Activated CD8-positive, alpha-beta memory T cell treated with anti-CD3 and anti-CD28 coated beads, Interleukin-2, amount 10 ng/mL, durations not matched to agents 7 days and 5 days (primary cell): ENCODE measurements at places on chromosomes 4 and X. TPM values are rescaled to one million over a fixed set of nuclear protein-coding genes. Genes with fewer than 3 reads are reported as not detected.

DNA sequence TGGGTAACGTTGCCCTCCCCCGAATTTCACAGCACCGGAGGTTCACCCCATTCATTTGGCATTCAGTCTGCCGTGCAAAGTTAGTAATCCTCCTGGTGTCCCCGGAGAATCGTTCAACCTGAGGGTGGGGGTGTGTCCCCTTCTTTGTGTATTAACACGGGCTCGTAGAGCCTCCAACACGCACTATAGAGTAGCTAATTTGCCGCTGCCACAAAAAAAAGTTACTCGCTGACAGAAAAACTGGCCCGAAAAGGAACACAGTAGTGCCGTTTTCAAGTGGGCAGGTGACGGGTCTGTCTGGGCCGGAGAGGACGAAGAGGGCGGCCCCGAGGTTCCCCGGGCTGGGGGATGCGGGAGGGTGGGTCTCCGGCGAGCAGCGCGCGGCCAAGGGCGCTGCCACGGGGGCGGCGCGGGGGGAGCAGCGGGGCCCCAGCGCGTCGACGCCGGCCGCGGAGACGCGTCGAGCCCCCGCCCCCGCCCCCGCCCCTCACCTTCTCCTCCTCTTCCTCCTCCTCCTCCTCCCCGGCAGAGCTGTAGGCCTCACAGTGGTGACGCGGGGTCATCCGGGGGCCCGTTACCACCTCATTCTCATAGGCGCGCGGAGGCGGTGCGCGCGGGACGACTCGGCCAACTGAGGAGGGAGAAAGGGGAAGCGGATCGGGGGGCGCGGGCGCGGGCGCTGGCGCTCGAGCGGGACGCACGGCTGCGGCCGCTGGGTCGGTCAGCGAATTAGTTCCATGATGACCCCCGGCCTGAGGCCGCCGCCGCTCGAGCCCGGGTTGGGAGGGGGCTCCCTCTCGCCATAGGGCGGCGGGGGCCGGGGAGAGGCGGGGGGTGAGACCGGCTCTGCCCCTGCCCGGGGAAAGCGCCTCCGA, 571 bp downstream of the CCNI start:
- peak overlapping the region; percentile 100 for H3K27ac ChIP-seq
- DNase-seq = peak; percentile 90
- peaks cover 3% of the 10 kb centered on the region for H3K27me3 ChIP-seq

GRCh38 chrX:103417933-103418332, 41.6 kb downstream of the BEX3 start:
- no peaks in the 10 kb centered on the region for H3K36me3 ChIP-seq
- H3K4me1 ChIP-seq = peaks cover 5% of the 10 kb centered on the region
- H3K27ac ChIP-seq = no peak overlapping the region

Gene CENPVL1
- not detected for total RNA-seq

- H3K27me3 ChIP-seq = no peaks in the 10 kb centered on the region
- no peak overlapping the region for H3K27ac ChIP-seq
- H3K4me1 ChIP-seq = no peaks in the 10 kb centered on the region
- no peaks in the 10 kb centered on the region for H3K36me3 ChIP-seq
- no peak overlapping the region for H3K4me3 ChIP-seq
These were observed 260.6 kb downstream of the TRIML1 start for GRCh38 chr4:188399834-188400233.

GRCh38 chr4:145881576-145881975, 57.0 kb downstream of the ZNF827 start:
- H3K27me3 ChIP-seq = no peaks in the 10 kb centered on the region
- H3K27ac ChIP-seq = no peak overlapping the region
- no peak overlapping the region for H3K4me3 ChIP-seq
- peaks cover 19% of the 10 kb centered on the region for H3K36me3 ChIP-seq
- no peak for DNase-seq

DNA sequence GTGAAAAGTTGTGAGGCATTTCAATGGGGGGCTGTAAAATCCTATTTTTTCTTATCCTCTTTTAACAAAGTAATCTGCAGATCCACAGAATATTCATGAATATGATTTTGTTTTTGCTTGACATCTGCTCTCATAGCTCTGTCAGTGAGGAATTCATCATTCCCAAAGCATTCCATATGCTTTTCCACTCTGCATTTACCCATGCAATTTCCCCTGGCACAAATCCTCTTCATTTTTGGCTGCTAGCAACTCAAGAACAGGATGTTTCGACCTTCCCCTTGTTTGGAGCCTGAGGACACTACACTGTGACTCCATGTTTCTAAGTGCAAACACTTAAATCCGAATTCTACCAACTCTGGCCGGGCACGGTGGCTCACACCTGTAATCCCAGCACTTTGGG, 48.5 kb downstream of the KLHL15 start:
- H3K27me3 ChIP-seq = no peaks in the 10 kb centered on the region
- peaks cover 10% of the 10 kb centered on the region for H3K36me3 ChIP-seq
- no peak for DNase-seq
- no peak overlapping the region for H3K27ac ChIP-seq
- H3K4me1 ChIP-seq = peaks cover 1% of the 10 kb centered on the region

- no peak for DNase-seq
- H3K27ac ChIP-seq = no peak overlapping the region
- H3K4me1 ChIP-seq = no peaks in the 10 kb centered on the region
- no peaks in the 10 kb centered on the region for H3K27me3 ChIP-seq
- no peaks in the 10 kb centered on the region for H3K36me3 ChIP-seq
These were observed 290.9 kb upstream of the LDB2 start for GRCh38 chr4:17189401-17189720.

- H3K27me3 ChIP-seq = no peaks in the 10 kb centered on the region
- DNase-seq = no peak
- H3K27ac ChIP-seq = no peak overlapping the region
- no peaks in the 10 kb centered on the region for H3K4me1 ChIP-seq
- no peak overlapping the region for H3K4me3 ChIP-seq
These were observed 54.5 kb downstream of the TAF1 start for GRCh38 chrX:71420686-71421085.

GRCh38 chr4:73978886-73979285, 2.9 kb downstream of the PF4 start:
- H3K4me1 ChIP-seq = no peaks in the 10 kb centered on the region
- H3K36me3 ChIP-seq = no peaks in the 10 kb centered on the region
- H3K27ac ChIP-seq = no peak overlapping the region
- H3K4me3 ChIP-seq = no peak overlapping the region

- H3K36me3 ChIP-seq = no peaks in the 10 kb centered on the region
- no peak overlapping the region for H3K4me3 ChIP-seq
- no peak overlapping the region for H3K27ac ChIP-seq
- DNase-seq = no peak
- no peaks in the 10 kb centered on the region for H3K4me1 ChIP-seq
These were observed 542.8 kb downstream of the GALNTL6 start for GRCh38 chr4:172356016-172356415.

DNA sequence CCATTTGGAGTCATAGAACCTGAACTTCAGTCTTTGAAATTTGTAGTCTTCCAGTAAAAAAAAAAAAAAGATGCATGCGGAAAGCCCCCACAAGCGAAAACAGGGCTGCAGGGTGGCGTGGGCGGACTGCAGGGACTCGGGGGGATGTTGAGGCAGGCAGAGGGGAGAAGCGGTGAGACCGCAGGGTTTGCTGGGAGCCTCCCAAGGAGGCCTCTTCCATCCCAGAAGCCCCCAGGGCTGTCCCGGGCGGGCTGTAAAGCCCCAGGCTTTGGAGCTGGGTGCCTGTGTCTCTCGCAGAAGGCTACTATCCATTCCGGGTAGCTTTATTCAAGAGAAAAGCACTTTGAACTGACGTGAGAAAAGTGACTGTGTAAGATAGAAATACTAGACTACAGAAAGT, 46.7 kb upstream of the TADA2B start:
- H3K36me3 ChIP-seq = peaks cover 40% of the 10 kb centered on the region
- no peak overlapping the region for H3K4me3 ChIP-seq
- no peak overlapping the region for H3K27ac ChIP-seq
- H3K27me3 ChIP-seq = no peaks in the 10 kb centered on the region
- no peak for DNase-seq
- peaks cover 34% of the 10 kb centered on the region for H3K4me1 ChIP-seq

Gene TBC1D25
- 26.3 TPM for total RNA-seq

DNA sequence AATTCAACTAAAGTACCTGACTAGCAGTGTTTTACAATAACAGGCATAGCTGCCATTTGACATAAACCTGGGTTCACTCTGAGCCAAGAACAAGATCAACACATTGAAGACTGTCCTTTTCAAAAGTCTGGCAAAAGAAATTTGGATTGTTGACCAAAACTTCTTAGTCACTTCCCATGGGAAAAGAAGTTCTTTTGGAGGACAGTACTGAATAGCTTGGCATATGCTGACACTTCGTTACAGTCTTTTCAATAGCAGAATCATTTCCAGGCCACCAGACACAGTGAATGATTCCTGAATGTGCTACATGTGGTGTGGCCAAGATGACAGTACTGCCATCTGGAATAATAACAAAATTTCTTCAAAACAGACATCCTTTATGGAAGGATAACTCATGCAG, 560.3 kb downstream of the GRID2 start:
- H3K27me3 ChIP-seq = no peaks in the 10 kb centered on the region
- H3K27ac ChIP-seq = no peak overlapping the region
- no peaks in the 10 kb centered on the region for H3K4me1 ChIP-seq
- no peak for DNase-seq

Gene GPC4
- total RNA-seq = not detected

GRCh38 chr4:128288689-128289106, 1.1 kb upstream of the PGRMC2 start:
- H3K27ac ChIP-seq = peak overlapping the region; percentile 87
- peak overlapping the region; percentile 78 for H3K4me3 ChIP-seq
- no peaks in the 10 kb centered on the region for H3K27me3 ChIP-seq
- peaks cover 14% of the 10 kb centered on the region for H3K36me3 ChIP-seq

GRCh38 chr4:168679819-168680218, 183.0 kb downstream of the PALLD start:
- H3K4me1 ChIP-seq = no peaks in the 10 kb centered on the region
- no peak for DNase-seq
- H3K36me3 ChIP-seq = no peaks in the 10 kb centered on the region
- H3K4me3 ChIP-seq = no peak overlapping the region
- H3K27ac ChIP-seq = no peak overlapping the region

GRCh38 chr4:51835855-51836254, 7.1 kb upstream of the DCUN1D4 start:
- no peaks in the 10 kb centered on the region for H3K36me3 ChIP-seq
- H3K4me3 ChIP-seq = no peak overlapping the region
- no peaks in the 10 kb centered on the region for H3K4me1 ChIP-seq
- DNase-seq = no peak
- H3K27me3 ChIP-seq = peaks cover 6% of the 10 kb centered on the region

DNA sequence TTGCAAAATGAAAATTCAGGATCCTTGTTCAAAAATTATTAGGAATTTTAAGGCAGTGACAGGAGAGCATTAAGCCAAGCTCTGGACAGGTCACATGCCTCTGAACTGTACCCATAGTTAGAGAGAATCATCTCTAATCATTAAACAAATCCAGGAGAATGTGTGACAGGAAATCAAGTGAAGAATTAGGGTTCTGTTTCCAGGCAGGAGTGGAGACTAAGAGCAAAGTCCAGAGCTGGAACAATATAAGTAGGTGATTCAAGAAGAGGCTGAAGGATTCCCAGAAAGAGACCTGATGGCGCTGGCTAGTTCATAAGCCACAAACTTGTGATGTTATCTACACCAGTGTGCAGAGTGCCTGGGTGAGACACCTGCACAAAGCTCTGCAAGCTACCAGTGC, 104.6 kb upstream of the PRKG2 start:
- H3K36me3 ChIP-seq = no peaks in the 10 kb centered on the region
- no peak for DNase-seq
- no peak overlapping the region for H3K27ac ChIP-seq
- H3K27me3 ChIP-seq = peaks cover 4% of the 10 kb centered on the region

- H3K4me3 ChIP-seq = no peak overlapping the region
- peaks cover 18% of the 10 kb centered on the region for H3K4me1 ChIP-seq
- DNase-seq = no peak
These were observed 68.7 kb upstream of the TEX13D start for GRCh38 chrX:124263743-124264142.

DNA sequence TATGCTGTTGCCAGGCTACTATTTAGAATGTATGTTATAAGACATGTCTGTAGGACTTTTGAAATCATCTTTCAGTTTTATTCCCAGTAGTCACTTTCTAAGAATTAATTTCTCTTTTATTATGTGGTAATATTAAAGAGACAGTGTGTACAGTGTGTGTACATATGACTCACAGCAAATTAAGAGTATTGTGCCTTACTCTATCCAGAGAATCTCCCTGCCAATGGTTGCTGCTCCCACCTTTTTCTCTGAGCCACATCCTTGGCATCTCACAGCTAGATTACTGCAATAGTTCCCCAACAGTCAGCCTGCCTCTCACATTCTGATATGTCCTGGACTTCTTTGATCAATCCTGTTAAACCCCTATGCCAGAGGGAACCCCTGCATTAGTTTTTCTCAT, 114.5 kb downstream of the ANXA5 start:
- H3K27me3 ChIP-seq = peaks cover 68% of the 10 kb centered on the region
- H3K36me3 ChIP-seq = no peaks in the 10 kb centered on the region
- H3K27ac ChIP-seq = no peak overlapping the region
- H3K4me1 ChIP-seq = peaks cover 4% of the 10 kb centered on the region

GRCh38 chr4:31156221-31156620, 436.1 kb downstream of the PCDH7 start:
- no peak overlapping the region for H3K27ac ChIP-seq
- no peak overlapping the region for H3K4me3 ChIP-seq
- H3K36me3 ChIP-seq = no peaks in the 10 kb centered on the region
- H3K4me1 ChIP-seq = no peaks in the 10 kb centered on the region
- no peak for DNase-seq

- no peak overlapping the region for H3K27ac ChIP-seq
- H3K27me3 ChIP-seq = no peaks in the 10 kb centered on the region
- no peak overlapping the region for H3K4me3 ChIP-seq
- no peak for DNase-seq
- no peaks in the 10 kb centered on the region for H3K36me3 ChIP-seq
These were observed 189.7 kb upstream of the SLIT2 start for GRCh38 chr4:20062054-20062453.

DNA sequence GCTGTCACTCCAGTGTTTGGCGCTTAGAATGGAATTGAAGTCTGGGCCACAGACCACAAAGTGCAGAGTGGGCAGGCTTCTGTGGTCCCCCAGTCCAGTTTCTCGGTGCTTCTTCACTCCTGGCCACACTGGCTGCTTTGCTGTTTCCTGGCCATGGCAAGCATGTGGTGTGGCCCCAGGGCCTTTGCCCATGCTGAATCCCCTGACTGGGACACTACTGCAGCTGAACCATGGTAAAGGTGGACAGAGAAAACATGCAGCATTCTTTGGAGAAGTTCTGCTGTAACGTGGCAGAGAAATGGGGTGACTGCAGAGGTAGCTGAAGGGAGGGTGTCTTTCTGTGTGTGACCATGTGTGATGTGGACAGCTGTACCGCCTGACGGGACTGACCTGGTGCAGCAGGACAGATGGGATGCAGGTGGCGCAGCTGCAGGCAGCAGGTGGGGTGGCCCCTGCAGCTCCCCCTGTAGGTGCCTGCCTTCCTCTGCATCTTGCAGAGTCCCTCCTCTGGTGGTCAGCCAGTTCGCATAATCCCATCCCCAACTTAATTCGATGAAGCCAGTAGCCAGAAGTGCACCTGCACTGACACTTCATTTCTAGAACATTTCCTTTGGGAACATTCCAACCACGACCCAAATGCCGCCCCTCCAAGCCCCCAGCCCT, 13.2 kb upstream of the S100P start:
- peak overlapping the region; percentile 38 for H3K27ac ChIP-seq
- H3K36me3 ChIP-seq = peaks cover 46% of the 10 kb centered on the region
- no peak for DNase-seq
- no peak overlapping the region for H3K4me3 ChIP-seq

- H3K36me3 ChIP-seq = no peaks in the 10 kb centered on the region
- H3K27me3 ChIP-seq = no peaks in the 10 kb centered on the region
- H3K4me1 ChIP-seq = peaks cover 17% of the 10 kb centered on the region
- DNase-seq = no peak
These were observed 30.9 kb downstream of the FAM9B start for GRCh38 chrX:9003041-9003440.

- no peak for DNase-seq
- H3K27ac ChIP-seq = no peak overlapping the region
- no peak overlapping the region for H3K4me3 ChIP-seq
These were observed 322.1 kb downstream of the CBLL2 start for GRCh38 chrX:22594766-22595165.
